ENCODE measurements at places on chromosomes 3 and 15.
A peak's percentile ranks its signal among the peaks of the same experiment; 100 is the strongest.

- DNase-seq, result no peak
Measured at GRCh38 chr3:12430086-12430485, 54.2 kb upstream of the TSEN2 start.

GRCh38 chr3:158430448-158430847 lies 140.5 kb upstream of the MLF1 start:
- DNase-seq, result no peak

GRCh38 chr3:191424881-191425280 lies 36.1 kb upstream of the PYDC2 start:
- DNase-seq, result no peak

- DNase-seq, result no peak
Measured at GRCh38 chr15:81492331-81492968, 118.4 kb upstream of the TMC3 start.

- DNase-seq, result no peak
Measured at GRCh38 chr3:182330646-182331045, 462.7 kb upstream of the ATP11B start.

DNA sequence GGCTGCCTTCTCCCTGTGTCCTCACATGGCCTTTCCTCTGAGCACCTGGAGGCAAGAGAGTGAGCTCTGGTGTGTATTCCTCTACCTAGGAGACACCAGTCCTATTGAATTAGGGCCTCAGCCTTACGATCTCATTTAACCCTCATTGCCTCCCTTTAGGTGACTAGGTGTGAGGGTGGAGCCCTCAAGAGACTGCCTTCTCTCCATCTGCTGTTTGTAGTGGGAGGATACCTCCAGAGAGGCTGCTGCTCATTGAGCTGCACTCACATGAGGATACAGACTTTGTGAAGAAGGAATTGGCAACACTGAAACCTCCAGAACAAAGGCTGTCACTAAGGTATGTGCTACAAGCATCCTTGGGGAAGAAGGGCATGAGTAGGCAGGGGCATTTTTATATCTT lies at the start of gene CCR8:
Gene CCR8, plus strand, starts transcription at position 217 of the 400 bp plus-strand sequence. CDS start 2,623 bp downstream, outside the sequence.
- DNase-seq, result no peak

DNA sequence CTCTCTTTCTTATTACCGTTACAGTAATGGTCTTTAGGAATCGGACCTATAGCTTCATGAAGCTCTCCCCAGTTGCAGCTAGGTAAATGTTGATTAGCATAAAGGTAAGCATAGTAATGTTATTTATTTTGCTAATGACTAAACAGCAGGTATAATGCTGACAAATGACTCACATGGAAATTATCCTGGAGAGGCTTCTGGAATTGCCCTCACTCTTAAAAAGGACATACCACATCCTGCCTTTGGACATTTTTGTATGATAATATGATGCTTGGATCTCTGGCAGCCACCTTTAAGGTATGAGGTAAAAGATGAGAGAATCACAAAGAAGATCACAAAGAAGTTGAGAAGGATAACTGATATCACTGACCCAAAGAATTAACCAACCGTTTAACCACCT lies 238.6 kb downstream of the CHL1 start:
- no peak for DNase-seq

DNA sequence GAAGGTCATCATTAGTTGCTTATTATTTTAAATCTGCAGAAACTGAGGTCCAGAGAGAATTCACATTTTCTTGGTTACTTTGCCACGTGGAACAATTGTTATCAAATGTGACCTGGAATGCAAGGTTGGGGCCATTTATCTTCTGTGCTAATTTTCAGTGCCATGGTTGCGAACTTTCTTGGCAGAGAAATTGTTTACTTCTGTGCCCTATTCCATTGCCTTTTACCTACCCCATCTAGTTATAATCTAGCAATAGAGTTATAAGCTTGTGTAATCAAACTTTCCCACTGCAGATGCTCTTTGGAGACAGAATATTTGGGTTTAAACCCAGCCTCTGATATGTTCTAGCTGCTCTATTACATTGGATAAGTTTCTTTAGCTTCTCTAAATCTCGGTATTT lies 242.9 kb downstream of the LPP start:
- no peak for DNase-seq

DNA sequence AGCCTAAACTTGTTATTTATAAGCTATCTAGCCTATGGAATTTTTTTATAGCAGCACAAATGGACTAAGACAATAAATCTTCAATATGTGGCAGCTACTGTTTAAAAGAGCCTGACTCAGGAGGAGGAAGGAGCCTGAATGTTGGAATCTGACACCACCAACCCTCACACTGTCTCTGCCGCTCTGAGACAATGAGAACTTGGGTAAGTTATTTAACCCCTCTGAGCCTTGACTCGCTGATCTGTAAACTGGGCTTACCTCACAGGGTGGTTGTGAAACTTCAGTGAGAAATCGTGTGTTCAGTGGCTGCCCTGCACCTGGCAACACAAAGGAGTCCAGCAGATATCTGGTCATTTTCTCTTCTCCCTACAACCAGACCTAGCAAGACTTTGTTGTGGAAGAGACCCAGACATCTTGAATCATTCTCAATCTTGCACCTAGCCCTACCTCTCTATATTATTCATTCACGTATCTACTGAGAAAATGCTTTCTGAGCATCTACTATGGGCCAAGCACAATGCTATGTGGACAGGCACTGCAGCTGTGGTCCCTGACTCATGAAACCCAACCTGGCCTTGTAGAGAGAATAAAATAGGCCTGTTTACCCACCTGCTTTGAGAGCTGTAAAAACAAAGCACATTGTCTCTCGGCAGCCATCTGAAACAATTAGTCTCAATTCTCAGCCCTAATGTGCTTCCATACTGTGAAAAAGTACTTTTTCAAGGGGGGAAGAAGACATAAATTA lies 81.9 kb upstream of the SLC25A36 start:
- peak; percentile 14 for DNase-seq

Measured in NCI-H1436 (cell line).